ENCODE measurements at places on chromosomes 12 and 14. TPM values are rescaled to one million over a fixed set of nuclear protein-coding genes. Genes with fewer than 3 reads are reported as not detected.

TMCC3 gene
- 4.6 TPM for total RNA-seq

KLHL33 gene
- 0.41 TPM for total RNA-seq

RAD51B gene
- 18.5 TPM for total RNA-seq

CCDC88C gene
- 5.3 TPM for total RNA-seq

PLXNC1 gene
- total RNA-seq: 14.8 TPM

IFNG-AS1 gene
- total RNA-seq: not detected

JDP2 gene
- total RNA-seq: 54.8 TPM

KRT2 gene
- total RNA-seq: not detected

SELPLG gene
- total RNA-seq: 16.6 TPM

B3GNT4 gene
- total RNA-seq: 0.33 TPM

NCOR2 gene
- 16.9 TPM for total RNA-seq

DEPDC4 gene
- total RNA-seq: 2.3 TPM

GUCY2C gene
- not detected for total RNA-seq

MYF5 gene
- total RNA-seq: not detected

IL23A gene
- 0.60 TPM for total RNA-seq

FITM1 gene
- total RNA-seq: 8.1 TPM

NEUROD4 gene
- total RNA-seq: not detected

RFLNA gene
- total RNA-seq: 0.88 TPM

PCK2 gene
- 21.7 TPM for total RNA-seq

E2F7 gene
- 0.11 TPM for total RNA-seq

C1QL4 gene
- not detected for total RNA-seq

COCH gene
- 2.7 TPM for total RNA-seq

KSR2 gene
- 0.27 TPM for total RNA-seq

TBX5 gene
- total RNA-seq: not detected

PLEKHG7 gene
- not detected for total RNA-seq

FGF23 gene
- not detected for total RNA-seq

NUAK1 gene
- total RNA-seq: 15.1 TPM

FSCB gene
- 0.11 TPM for total RNA-seq

KLRF1 gene
- 0.42 TPM for total RNA-seq

PSMC1 gene
- total RNA-seq: 75.0 TPM

PTGER2 gene
- 0.55 TPM for total RNA-seq

ABCD2 gene
- 1.3 TPM for total RNA-seq

KRT4 gene
- not detected for total RNA-seq

SIX1 gene
- 0.53 TPM for total RNA-seq

GPR68 gene
- total RNA-seq: 0.78 TPM

BDKRB2 gene
- 1.7 TPM for total RNA-seq

CRACR2A gene
- 2.0 TPM for total RNA-seq

C14orf39 gene
- total RNA-seq: not detected

MYL2 gene
- total RNA-seq: not detected

AJUBA gene
- 6.2 TPM for total RNA-seq

FAM186B gene
- 1.5 TPM for total RNA-seq

DTX1 gene
- 7.4 TPM for total RNA-seq

MDGA2 gene
- not detected for total RNA-seq

TAS2R50 gene
- 1.9 TPM for total RNA-seq

CEP128 gene
- total RNA-seq: 3.7 TPM

FRMD6 gene
- 20.7 TPM for total RNA-seq

TAMALIN gene
- 3.5 TPM for total RNA-seq

RDH16 gene
- total RNA-seq: 0.55 TPM

OR6C2 gene
- not detected for total RNA-seq
